ENCODE measurements at places on chromosomes 11 and 22. TPM values are rescaled to one million over a fixed set of nuclear protein-coding genes. Genes with fewer than 3 reads are reported as not detected.
A peak's percentile ranks its signal among the peaks of the same experiment; 100 is the strongest.

APOBEC3C gene
- 31.5 TPM for total RNA-seq

KRTAP5-7 gene
- not detected for total RNA-seq

MS4A8 gene
- not detected for total RNA-seq

DNA sequence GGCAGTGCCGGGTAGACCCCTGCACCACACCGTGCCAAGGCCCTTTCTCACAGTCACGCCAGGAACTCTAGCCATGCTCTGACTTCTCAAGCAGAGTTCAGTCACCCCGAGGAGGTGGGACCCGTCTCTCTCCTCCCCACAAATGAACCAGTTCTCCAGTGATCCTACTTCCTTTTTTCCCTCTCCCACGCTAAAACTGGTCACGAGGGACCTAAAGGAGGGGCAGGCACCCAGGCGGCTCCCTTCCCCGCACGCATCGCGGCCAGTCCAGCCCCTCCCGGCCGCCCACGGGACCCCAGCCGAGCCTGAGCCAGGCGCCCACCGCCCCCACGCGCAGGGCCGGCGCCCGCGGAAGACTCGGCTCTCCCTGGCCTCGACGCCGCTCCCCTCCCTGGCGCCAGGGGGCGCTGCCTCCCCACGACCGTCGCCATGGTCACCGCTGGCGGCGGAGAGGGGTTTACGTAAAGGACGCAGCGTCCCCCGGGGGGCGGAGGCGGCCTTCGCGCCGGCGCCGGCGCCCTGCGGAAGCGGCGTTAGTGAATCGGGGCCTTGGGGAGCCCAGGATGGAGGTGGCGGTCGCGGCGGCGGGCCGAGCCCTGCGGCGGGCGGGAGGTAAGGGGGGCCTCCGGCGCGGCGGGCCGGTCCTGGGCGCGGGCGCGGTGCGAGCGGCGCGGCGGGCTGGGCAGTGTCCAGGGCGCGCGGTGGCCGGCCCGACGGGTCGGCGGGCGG, at the start of gene DAGLA:
Gene DAGLA (plus strand): TSS at position 499 of the 729 bp plus-strand sequence. CDS start 39,765 bp downstream, outside the sequence.
- DNase-seq, result peak; percentile 93

DNA sequence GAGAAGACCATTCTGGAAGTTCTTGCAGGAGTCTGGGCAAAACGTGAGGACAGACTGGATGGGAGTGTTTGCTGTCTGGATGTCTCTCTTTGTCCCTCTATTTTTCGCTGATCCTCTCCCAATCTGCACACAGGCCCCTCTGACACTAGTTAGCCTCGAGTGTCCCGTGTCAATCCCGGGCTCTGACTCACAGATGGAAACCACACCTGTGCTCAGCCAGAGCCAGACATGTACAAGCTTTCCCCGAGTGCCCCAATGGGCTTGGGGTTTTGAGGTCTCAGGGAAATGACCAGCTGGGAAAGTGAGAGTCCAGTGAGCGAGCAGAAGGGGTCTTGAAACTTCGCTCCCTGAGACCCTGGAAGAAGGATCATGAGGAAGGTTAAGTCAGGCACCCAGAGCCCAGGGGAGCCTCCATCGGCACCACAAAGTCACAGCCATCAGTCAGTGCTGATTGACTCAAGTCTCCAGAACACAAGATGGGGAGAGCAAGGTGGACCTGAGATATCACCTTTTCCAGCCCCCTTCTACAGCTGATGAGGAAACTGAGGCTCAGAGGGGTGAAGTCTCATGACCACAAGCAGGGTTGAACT, 13.9 kb downstream of the APOL2 start:
- DNase-seq, result no peak

PRRG4 gene
- total RNA-seq, result 0.83 TPM

DNA sequence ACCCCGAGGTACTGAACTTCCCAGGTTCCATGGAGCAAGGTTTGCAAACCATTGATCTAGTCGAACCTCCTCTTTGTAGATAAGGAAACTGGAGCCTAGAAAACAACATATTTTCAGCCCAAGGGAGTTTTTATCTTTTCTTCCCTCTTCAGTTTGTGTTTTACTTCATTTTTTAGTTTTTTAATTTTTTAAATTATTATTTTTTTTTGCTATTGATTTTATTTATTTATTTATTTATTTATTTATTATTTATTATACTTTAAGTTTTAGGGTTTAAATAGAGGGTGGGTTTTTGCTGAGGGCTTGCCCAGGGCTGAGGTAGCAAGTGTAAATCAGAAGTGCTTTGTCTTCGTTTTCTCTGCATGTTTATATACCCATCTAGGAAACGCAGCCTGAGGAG, 26.9 kb downstream of the CEP164 start:
- DNase-seq, result no peak

Data from posterior vena cava (tissue), 2 donors.